ENCODE measurements at places on chromosomes 1 and 21.
A peak's percentile ranks its signal among the peaks of the same experiment; 100 is the strongest.

DNA sequence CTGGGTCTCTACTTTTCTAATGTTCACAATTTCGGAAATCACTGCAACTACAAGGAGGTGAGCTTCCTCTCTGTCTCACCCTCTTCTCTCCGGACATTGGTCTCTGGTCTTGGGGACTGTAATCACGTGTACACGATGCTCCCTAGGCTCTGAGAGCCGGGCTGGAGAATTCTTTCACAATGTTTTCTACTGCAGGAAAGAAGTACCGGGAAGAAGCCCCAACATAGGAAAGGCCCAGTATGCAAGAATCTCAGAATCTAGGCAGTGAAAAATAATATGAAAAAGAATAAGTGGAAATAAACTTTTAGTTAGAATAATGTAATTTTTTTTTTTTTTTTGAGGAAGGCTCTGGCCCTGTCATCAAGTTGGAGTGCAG, 13.5 kb upstream of the HJV start:
- peak; percentile 67 for DNase-seq

- no peak for DNase-seq
Measured at GRCh38 chr1:101460739-101461138, 223.9 kb downstream of the S1PR1 start.

DNA sequence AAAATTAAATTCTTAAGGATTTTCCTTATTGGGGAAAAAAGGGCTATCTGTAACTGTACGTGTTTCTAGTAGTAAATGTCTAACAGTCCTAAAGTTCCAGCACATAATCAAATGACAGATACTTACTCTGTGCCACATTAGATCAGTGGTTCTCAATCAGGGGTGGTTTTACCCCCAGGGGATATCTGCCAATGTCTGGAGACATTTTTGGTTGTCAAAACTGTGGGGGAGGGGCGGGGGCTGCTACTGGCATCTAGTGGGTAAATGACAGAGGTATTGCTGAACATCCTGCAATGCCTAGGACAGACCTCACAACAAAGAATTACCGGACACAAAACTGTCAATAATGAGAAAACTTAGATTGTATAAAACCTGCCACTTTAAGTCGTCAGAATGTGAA, 33.4 kb upstream of the PTPRC start:
- no peak for DNase-seq

- no peak for DNase-seq
Measured at GRCh38 chr1:21188235-21188634, 11.5 kb upstream of the EIF4G3 start.

- no peak for DNase-seq
Measured at GRCh38 chr1:161439280-161440232, 65.7 kb upstream of the FCGR2A start.

GRCh38 chr1:226920446-226920894, 19.6 kb upstream of the COQ8A start:
- DNase-seq = no peak

- no peak for DNase-seq
Measured at GRCh38 chr1:192159781-192160180, 1.5 kb downstream of the RGS18 start.

GRCh38 chr21:14982336-14982735, 82.5 kb downstream of the NRIP1 start:
- no peak for DNase-seq

DNA sequence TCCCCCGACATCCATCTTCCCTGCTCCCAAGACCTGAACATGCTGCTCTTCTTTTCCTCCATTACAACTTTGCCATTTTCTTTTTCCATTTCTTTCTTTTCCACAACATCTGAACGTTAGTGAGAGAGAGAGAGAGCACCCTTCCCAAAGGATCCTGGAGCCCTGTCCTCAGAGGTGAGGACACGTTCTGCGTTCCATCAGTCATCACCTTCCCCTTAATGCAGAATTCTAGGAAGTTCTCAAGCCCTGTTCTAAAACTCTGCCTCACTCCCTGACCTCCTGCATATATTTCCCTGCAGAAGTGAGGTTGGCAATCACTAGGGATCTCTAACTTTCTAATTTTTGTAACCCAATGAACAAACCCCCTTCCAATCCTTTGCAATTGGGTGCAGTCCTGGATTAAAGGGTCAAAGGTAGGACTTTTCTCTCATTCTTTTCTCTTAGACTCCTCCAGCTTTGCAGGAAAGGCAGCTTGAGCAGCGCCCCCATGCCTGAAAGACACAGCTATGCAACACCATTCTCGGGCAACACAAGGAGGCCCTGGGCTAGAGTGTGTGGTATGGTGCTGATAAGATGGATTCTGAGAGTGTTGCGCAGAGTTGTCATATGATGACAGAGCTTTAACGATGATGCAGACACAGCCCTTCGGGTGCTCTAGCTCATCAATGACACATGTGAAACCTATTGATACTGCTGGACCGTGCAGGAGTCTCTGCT, 59.2 kb upstream of the TNR start:
- DNase-seq = no peak

DNA sequence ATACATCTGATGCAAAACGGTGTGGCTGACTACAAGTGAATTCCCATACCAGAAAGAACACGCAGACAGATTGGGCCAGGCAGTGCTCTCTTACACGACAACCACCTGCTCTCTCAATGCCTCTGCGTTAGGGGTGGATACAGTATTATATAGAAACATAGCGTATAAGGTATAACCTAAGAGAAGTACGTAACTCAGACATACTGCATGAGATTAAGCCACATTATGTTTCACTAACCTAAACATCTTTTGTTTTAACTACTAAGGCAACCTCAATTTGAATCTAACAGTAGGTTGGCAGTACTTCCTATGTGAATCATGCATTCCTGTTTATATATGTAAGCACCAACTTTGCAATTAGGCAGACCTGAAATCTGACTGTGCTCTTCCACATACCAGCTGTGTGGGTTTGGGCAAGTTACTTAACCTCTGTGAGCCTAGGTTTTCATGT, 58.1 kb upstream of the COA6 start:
- no peak for DNase-seq

DNA sequence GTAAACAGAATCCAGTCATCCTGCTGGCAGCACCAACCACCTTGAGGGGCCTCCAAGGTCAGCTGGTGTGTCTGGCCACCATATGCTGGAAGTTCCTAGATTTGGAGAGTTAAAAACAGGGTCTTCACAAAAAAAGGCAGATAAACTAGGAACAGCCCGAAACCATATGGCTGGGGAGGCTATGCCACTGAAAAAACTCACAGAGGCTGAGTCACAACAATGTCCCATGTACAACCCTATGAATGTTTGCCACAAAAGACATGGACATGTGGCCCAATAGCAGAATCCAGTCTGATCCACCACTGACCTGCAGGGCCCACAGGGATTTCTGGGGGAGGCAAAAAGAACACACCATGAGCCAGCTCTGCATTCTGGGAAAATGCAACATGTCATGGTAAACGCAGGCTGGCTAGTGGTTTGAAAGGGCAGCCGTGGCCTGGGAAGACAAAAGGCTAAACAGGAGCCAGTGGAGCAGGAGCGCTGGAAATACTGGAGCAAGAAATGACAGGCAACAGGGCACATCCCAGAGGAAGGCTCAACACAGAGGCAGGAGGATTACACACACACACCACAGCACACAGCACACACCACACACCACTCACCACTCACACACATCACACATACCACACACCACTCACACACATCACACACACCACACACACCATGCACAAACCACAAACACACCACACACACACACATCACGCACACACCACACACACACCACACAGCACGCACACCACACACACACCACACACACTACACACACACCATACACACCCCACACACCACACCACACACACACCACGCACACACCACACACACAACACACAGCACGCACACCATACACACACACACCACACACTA, 55.4 kb downstream of the HSF2BP start:
- peak; percentile 25 for DNase-seq

GRCh38 chr21:14890141-14890540, 174.7 kb downstream of the NRIP1 start:
- no peak for DNase-seq

DNA sequence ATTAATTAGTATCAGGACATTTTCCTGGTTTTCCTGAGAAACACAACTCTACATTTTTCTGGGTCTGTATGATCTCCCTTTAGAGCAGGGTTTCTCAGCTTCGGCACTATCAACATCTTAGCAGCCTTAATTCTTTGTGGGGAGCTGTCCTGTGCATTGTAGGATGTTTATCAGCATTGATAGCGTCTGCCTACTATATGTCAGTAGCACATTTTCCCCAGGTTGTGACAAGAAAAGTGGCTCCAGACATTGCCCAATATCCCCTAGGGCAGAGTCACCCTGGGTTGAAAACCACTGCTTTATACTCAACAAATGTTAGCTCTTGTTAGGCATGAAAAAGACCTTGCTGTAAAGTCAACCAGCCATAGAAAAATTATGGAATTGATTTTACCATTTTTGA, 195.1 kb upstream of the FMN2 start:
- DNase-seq = no peak

- peak; percentile 84 for DNase-seq
Measured at GRCh38 chr1:185813401-185813979, 79.3 kb downstream of the HMCN1 start.

DNA sequence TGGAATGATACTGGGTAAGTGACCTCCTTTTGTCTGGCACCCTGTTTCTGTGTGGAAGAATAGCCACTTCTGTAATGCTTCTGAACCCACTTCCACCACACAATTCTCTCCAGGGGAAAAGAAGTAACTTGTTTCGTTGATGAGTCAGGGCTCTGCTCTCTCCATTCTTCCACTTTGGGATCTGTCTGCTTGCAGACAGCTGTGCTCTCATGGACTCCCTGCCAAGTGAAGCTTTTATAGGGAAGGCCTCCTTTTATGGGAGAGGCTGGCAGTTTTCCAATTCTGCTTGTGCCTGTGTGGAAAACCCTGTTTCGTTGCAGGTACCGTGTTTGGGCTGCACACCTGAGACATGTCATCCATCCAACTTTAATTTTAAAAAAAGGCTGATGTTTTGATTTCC, 130.7 kb downstream of the GIPC2 start:
- DNase-seq = peak; percentile 18

DNA sequence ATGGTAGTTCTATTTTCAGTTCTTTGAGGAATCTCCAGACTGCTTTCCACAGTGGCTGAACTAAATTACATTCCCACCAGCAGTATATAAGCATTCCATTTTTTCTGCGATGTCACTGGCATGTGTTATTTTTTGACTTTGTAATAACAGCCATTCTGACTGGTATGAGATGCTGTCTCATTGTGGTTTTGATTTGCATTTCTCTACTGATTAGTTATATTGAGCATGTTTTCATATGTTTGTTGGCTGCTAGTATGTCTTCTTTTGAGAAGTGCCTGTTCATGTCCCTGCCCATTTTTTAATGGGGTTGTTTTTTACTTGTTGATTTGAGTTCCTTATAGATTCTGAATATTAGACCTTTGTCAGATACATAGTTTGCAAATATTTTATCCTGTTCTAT, 87.9 kb downstream of the RPS6KC1 start:
- no peak for DNase-seq

DNA sequence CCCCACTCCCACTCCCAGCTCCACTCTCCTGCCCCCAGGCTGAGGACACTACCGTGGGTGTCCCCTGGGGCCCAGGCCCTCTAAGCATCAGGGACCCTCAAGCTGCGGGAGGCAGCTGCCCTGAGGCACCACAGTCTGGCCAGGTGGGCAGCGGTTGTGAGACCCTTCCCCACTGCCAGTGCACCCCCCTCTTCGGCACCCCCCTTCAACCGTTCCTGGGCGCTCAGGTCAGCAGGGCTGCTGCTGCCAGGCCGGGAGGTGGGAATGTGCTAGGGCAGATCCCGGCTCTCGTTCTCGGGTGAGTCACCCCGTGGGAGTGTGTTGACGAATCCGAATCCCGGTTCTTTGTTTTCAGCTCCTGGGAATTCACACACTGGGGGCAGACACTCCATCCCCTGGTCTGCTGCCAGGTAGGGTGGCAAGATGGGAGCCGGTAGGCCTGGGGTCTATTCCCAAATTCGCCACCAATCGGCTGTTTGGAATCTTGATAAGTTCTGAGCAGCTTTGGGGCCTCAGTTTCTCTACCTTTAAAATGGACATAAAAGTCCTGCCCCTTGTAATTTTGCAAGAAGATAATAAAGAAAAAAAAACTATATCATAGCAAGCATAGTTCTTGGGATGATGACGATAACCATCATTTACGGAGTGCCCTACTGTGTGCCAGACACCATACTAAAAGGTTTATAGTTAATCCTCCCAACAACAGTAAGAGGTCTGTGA, 28.5 kb upstream of the CASZ1 start:
- DNase-seq = no peak

DNA sequence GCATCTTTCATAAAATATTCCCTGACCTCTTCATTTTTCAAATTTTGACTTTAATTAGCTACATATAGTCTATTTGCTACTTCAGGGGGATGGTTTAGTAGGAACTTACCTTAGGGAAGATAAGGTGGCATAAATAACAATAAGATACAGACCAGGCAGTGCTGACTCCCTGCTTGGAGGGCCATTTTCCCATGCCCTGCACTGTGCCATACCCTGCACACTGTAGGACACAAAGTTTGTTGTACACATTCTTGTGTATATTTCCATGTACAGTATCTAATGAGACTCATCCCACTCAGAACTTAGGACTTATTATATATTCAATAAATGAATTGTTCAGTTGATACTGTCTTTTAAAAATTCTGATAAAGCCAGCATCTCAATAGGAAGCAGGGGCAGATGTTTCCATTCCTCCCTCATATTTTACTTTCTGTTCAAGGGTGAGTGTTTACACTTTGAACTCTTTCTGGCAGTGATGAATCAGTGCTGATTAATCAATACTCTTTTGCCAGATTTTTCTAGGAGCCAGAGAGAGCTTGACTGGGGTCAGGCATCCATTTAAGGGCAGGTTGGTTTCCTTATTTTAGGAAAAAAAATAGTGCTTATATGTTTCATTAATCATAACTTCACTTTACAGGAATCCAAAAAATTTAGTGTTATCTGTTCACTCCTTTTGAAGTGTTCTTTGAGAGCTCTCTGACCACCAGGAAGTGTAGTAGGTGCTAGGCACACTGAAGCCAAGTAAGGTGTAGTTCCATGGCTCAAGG, 30.6 kb downstream of the MPZL1 start:
- no peak for DNase-seq

DNA sequence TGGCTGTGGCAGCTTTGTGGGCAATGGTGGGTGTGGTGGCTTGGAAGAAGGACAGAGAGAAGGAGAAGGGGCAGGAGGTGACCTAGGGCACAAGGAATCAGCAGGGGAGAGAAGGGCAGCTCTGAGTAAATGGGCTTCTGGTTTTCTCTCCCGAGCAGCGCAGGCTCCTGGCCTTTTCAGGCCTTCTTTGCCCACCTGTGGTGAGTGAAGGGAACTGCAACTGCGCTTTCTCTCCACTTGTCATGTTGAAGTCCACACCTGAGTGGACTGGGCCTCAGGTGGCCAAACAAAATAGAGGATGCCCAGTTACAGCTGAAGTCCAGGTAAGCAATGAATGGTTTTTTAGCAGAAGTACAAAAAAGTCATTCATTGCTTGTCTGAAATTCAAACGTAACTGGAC, 29.4 kb upstream of the KCNA10 start:
- DNase-seq = peak; percentile 58

- DNase-seq = no peak
Measured at GRCh38 chr1:17377325-17377953, 5.4 kb downstream of the PADI6 start.

DNA sequence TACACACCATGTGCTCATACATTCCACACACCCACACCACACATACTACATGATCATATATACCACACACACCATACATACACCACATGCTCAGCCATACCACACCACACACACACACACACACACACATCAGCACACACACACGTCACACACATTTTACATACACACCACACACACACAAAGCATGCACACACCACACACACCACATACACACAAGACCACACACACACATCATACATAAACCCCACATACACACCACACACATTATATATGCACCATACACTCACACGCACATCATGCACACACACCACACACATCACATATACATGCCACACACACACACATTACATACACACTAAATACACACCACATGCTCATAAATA, 124.5 kb upstream of the ERG start:
- no peak for DNase-seq

All from NCI-H82 (cell line).